ENCODE measurements at places on chromosomes 6 and 20. TPM values are rescaled to one million over a fixed set of nuclear protein-coding genes. Genes with fewer than 3 reads are reported as not detected.

- peaks cover 3% of the 10 kb centered on the region for H3K27me3 ChIP-seq
- no peaks in the 10 kb centered on the region for H3K36me3 ChIP-seq
- no peak overlapping the region for H3K27ac ChIP-seq
- no peaks in the 10 kb centered on the region for H3K4me1 ChIP-seq
Measured at GRCh38 chr6:125773387-125774341, 17.1 kb upstream of the NCOA7 start.

GRCh38 chr20:45576995-45577394, 2.1 kb downstream of the WFDC8 start:
- H3K4me1 ChIP-seq, result no peaks in the 10 kb centered on the region
- H3K36me3 ChIP-seq, result no peaks in the 10 kb centered on the region
- H3K27ac ChIP-seq, result no peak overlapping the region
- DNase-seq, result peak; percentile 46

DNA sequence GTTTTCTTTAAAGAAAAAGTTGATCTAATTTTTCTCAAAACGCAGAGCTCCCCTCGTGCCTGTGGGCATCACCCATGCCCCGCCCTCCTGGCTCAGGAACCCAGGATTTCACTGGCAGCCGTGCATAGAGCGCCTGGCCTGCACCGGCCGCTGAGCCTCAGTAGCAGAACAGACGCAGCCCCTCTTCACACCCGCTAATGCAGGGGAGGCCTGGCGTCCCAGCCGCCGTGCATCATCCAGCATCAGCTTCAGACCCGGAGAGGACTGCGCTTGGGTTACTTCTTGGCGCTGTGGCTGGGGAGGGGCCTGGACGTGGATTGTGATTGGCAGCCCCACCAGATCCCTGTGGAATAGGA, 18.1 kb downstream of the RBM38 start:
- H3K36me3 ChIP-seq, result peaks cover 6% of the 10 kb centered on the region
- H3K27me3 ChIP-seq, result no peaks in the 10 kb centered on the region
- H3K4me1 ChIP-seq, result no peaks in the 10 kb centered on the region
- H3K4me3 ChIP-seq, result no peak overlapping the region
- DNase-seq, result no peak

GRCh38 chr6:87484491-87484890, 11.7 kb downstream of the SLC35A1 start:
- H3K4me3 ChIP-seq, result no peak overlapping the region
- DNase-seq, result no peak
- no peaks in the 10 kb centered on the region for H3K27me3 ChIP-seq
- H3K27ac ChIP-seq, result no peak overlapping the region

- DNase-seq, result peak; percentile 57
- no peak overlapping the region for H3K4me3 ChIP-seq
- H3K27ac ChIP-seq, result no peak overlapping the region
- no peaks in the 10 kb centered on the region for H3K27me3 ChIP-seq
- H3K4me1 ChIP-seq, result peaks cover 35% of the 10 kb centered on the region
- H3K36me3 ChIP-seq, result no peaks in the 10 kb centered on the region
Measured at GRCh38 chr20:43959079-43959919, 44.6 kb downstream of the TOX2 start.

DNA sequence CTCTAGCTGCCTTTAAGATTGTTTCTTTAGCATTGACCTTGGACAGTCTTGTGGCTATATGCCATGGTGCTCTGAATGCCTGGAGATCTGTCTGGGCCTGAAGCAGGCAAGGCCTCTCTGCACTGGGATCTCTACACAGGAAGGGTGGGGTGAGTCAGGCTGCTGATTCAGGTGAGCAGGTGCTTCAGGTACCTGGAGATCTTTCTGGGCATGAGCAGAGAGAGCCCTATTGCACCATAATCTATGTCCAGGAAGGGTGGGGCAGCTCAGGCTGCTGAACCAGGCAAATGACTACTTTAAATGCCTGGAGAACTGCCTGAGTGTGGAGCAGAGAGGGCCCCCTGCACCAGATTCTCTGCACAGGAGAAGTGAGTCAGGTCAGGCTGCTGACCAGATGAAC, 94.5 kb downstream of the TPBG start:
- no peaks in the 10 kb centered on the region for H3K4me1 ChIP-seq
- no peaks in the 10 kb centered on the region for H3K36me3 ChIP-seq
- DNase-seq, result no peak

DNA sequence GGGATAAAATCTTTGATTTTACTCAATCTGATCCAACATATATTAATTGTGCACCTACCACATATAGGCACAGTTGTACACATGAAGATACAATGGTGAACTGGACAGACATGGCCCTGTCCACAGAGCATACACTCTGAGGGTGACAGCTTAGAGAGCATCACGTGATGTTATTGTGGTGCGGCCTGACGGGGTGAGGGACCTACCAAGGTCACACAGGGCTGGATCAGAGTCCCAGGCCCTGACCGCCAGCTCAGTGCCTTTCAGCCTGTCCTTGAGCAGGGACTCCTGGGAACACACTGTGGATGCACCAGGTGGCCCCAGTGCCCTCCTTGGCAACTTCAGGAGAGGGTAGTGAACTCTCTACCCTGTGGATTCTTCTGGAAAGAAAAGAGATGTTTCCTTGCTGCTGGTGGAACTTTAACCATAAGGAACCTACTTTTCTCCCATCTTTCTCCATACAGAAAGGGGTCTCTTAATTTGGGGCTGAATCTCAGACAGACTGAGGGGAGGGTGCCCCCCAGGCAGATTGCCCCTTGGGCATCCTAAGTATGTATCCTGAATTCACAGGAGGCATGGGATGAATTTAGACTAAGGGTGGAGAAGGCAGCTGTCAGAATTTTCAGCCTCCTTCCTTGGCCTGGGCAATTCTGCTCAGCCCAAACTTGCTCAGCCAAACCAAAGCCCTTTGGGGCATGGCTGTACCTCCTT, 26.5 kb downstream of the PCK1 start:
- H3K4me3 ChIP-seq, result no peak overlapping the region
- no peak overlapping the region for H3K27ac ChIP-seq
- DNase-seq, result no peak
- H3K36me3 ChIP-seq, result no peaks in the 10 kb centered on the region

COL10A1 gene
- polyA plus RNA-seq, result 17.3 TPM

CBLN4 gene
- not detected for polyA plus RNA-seq

OOEP gene
- 0.08 TPM for polyA plus RNA-seq

DEFB132 gene
- not detected for polyA plus RNA-seq

SPATA25 gene
- 0.11 TPM for polyA plus RNA-seq

Measured in fibroblast of lung (primary cell).